Left ventricle myocardium superior (tissue), 1 donor: ENCODE measurements at places on chromosomes 4 and X.

- DNase-seq = no peak
Observed at GRCh38 chr4:74100531-74100930, 1.5 kb upstream of the CXCL2 start.

GRCh38 chr4:102169345-102169744 is 175.9 kb downstream of the SLC39A8 start:
- DNase-seq = no peak

DNA sequence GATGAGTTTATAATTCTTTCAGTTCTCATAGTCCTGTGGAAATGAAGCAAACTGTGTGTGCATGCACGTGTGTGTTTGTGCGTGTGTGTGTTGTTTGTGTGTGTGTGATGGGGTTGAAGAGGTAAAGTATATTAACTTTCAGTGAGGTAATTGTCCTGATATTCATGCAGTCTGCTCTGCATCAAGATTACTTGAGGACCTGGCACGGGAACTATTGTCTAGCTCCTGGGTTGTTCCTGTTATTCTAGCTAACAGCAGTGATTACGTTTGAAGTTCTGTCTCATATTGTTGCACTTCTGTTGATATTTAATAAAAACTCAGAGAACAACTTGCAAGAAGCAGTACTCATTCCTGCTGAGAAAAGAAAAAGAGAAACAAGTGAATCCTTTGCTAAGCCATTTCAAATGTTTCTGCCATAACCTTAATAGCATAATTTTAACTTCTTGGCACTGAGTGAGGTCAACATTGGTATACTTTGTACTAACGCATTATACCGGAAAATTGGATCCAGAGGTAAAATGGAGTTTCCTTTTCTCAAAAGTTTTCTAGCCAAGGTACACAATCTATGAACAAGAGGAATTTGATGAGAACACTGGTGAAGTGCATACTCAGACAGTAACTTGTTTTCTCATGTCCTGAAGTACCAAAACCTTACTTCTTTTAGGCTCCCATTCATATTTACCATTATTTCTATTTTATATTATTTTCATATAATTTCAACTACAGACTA is 113.2 kb downstream of the SPCS3 start:
- DNase-seq = no peak

GRCh38 chrX:68723491-68724155 is 76.2 kb downstream of the STARD8 start:
- no peak for DNase-seq

DNA sequence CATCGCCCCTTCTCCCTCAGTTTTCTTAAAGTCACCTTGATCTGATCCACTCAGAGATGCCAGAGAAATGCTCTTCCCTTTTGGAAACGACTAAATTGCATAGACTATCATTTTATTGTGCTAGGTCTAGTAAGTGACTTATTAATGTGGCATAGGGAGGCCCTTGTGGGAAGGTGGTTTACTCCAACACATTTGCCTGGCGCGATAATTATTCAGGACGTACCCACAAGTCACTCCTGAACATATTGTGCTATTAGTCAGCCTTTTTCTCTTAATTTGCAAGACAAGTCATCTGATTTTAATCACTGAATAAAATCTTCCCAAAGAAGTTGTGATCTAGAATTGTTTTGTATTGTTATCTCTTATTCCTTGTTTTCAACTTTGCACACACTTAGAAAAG is 7.6 kb downstream of the ENPEP start:
- no peak for DNase-seq

DNA sequence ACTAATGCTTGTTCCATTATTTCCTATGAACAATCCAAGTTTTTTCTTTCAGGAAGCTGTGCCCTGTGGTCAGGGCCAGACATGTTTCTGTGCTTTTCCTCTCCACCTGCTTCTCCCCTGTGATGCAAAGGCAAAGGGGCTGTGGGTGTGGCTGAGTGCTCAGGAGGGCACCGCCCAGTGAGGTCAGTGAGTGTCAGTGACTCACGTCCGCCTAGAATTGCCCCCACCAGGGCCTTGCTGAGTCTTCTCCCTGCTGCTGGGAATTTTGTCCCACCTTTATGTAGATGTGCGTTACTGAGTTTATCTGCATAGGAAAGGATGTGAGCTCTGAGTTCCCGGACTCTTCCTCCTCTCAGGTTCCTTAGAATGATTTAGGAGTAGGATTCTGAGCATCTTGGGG is 283.2 kb downstream of the DCHS2 start:
- no peak for DNase-seq

DNA sequence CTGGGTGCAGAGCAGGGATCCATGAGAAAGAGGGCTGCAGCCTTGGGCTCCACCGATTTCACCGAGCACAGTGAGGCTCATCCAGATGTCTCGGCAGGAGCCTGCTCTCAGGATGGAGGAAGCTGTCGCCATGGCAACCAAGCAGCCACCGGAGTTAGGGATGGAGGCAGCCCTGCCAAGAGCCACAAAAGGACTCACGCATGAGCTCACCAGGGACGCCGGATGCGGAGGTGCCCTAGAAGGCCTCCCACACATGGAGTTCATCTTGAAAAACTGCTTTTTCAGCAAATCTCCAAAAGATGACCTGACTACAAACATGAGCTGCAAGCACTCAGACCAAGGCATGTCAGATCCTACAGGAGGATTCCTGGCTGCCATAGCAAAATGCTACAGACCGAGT is 90.7 kb downstream of the WFS1 start:
- DNase-seq = no peak
